ENCODE measurements at places on chromosomes 5 and 9. TPM values are rescaled to one million over a fixed set of nuclear protein-coding genes. Genes with fewer than 3 reads are reported as not detected.

Gene CER1
- total RNA-seq, result not detected

Gene TLE1
- total RNA-seq, result 0.37 TPM

Gene PFN3
- total RNA-seq, result not detected

Gene PCDHGB7
- total RNA-seq, result not detected

Gene CKMT2
- total RNA-seq, result not detected

Gene CDC25C
- total RNA-seq, result 19.0 TPM

Gene FABP6
- not detected for total RNA-seq

DNA sequence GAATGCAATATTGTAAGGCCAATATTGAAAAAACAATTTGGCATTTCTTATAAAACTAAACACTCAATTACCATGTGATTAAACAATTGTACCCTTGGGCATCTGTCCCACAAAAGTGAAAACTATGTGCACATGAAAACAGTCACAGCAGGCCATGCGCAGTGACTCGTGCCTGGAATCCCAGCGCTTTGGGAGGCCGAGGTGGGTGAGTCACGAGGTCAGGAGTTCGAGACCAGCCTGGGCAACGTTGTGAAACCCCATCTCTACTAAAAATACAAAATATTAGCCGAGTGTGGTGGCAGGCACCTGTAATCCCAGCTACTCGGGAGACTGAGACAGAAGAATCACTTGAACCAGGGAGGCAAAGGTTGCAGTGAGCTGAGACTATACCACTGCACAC is 343.7 kb downstream of the DMRTA1 start:
- H3K36me3 ChIP-seq, result no peaks in the 10 kb centered on the region
- no peak overlapping the region for H3K27ac ChIP-seq
- no peaks in the 10 kb centered on the region for H3K4me1 ChIP-seq

DNA sequence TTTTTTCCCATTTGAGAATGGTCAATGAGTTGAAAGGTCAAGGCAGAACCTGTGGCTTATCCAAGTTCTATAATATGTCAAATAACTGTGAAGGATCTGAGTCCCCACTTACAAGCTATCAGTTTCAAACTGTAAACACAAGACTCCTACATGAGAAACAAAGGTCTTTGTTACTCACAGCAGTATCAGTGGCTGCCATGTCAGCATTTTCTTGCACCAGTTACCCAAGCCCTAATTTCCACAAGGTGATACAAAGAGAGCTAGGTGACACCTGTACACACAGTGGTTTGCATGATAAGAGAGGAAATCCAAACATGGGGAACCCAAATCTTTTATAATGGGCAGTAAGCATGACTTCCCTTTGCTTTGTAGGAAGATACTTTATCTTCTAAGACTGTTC is 8.0 kb upstream of the UBQLN1 start:
- no peaks in the 10 kb centered on the region for H3K4me1 ChIP-seq
- no peak for DNase-seq
- H3K27me3 ChIP-seq, result no peaks in the 10 kb centered on the region
- no peak overlapping the region for H3K27ac ChIP-seq
- H3K36me3 ChIP-seq, result no peaks in the 10 kb centered on the region

DNA sequence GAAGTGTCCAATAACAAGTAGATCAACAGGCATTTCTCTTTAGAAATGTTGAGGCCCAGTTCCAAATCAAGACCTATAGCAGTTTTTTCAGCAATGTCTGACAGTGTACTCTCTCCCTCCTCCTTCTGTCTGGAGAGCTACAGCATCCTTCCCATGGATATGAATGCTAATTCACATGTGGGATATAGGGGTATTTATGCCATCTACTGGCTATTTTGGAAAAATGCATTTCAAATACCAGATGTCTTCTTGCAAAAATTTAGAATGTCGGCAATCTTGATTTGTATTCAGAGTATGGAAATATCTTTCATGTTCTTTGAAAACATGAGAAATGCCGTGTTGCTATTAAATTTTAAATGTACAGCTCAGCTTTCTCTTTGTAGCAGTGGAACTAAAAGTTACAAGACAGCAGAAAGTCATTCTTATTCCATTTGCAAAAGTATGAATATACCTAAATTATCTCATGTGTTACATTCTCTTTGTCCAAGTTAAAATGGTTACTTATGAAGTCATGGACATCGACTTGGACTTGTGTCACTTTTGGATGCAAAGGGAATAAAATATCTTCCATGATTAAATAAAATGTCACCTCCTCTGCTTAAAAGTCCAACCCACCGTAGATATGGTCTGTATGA is 647.8 kb downstream of the TAF11L14 start:
- no peak for DNase-seq
- no peaks in the 10 kb centered on the region for H3K36me3 ChIP-seq
- no peaks in the 10 kb centered on the region for H3K4me1 ChIP-seq
- no peaks in the 10 kb centered on the region for H3K27me3 ChIP-seq

- no peaks in the 10 kb centered on the region for H3K4me1 ChIP-seq
- DNase-seq, result no peak
- H3K27ac ChIP-seq, result no peak overlapping the region
Observed at GRCh38 chr5:163995206-163995605, 489.8 kb downstream of the MAT2B start.

DNA sequence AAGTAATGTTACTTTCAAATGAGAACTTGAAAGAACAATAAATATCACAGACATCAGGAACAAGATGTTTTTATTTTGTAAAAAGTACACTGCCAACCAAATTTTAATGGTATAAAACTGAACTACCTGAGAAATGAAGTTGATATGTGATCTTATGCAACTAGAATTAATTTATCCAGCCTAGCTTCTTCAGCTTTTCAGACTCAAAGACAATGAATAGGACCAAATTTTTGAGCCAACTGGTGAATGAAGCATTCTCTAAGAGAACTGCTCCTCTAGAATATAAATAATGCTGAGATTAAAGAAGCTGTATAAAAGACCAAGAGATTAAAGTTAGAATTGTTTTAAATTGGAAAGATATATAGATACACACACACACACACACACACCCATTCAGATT is 9.9 kb downstream of the CDC14B start:
- H3K27ac ChIP-seq, result no peak overlapping the region
- H3K4me3 ChIP-seq, result no peak overlapping the region
- no peaks in the 10 kb centered on the region for H3K4me1 ChIP-seq
- no peak for DNase-seq
- H3K27me3 ChIP-seq, result peaks cover 48% of the 10 kb centered on the region
- H3K36me3 ChIP-seq, result no peaks in the 10 kb centered on the region

- no peak overlapping the region for H3K27ac ChIP-seq
- peaks cover 3% of the 10 kb centered on the region for H3K4me1 ChIP-seq
- no peak overlapping the region for H3K4me3 ChIP-seq
- H3K27me3 ChIP-seq, result no peaks in the 10 kb centered on the region
- no peaks in the 10 kb centered on the region for H3K36me3 ChIP-seq
Observed at GRCh38 chr9:133949486-133950061, 42.5 kb downstream of the VAV2 start.

GRCh38 chr9:98558575-98558974 is 150.2 kb downstream of the GABBR2 start:
- no peaks in the 10 kb centered on the region for H3K36me3 ChIP-seq
- H3K4me1 ChIP-seq, result no peaks in the 10 kb centered on the region
- DNase-seq, result no peak
- no peak overlapping the region for H3K27ac ChIP-seq
- peaks cover 13% of the 10 kb centered on the region for H3K27me3 ChIP-seq

DNA sequence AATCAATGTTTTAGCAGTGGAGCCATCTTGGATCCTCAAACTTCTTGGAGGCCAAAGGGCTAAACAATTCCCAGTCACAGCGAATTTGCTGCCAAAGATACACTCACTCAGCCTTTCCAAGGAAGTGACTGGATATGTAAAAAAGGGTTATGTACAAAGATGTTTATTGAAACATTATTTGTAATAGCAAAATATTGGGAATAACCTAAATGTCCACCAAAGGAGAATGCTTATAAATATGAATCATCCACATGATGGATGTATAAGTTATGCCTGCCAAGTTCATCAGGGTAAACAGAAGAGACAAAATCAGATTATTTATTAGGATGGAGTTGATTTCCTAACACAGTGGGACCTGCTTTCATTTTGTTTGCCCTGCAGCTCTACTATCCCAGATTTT is 145.2 kb upstream of the ABCA1 start:
- H3K27me3 ChIP-seq, result no peaks in the 10 kb centered on the region
- H3K36me3 ChIP-seq, result no peaks in the 10 kb centered on the region
- no peaks in the 10 kb centered on the region for H3K4me1 ChIP-seq
- H3K27ac ChIP-seq, result no peak overlapping the region
- DNase-seq, result no peak

- H3K4me1 ChIP-seq, result no peaks in the 10 kb centered on the region
- no peak for DNase-seq
- peaks cover 2% of the 10 kb centered on the region for H3K36me3 ChIP-seq
- no peaks in the 10 kb centered on the region for H3K27me3 ChIP-seq
- no peak overlapping the region for H3K4me3 ChIP-seq
Observed at GRCh38 chr9:122332083-122332482, 38.7 kb upstream of the PTGS1 start.

- H3K27me3 ChIP-seq, result no peaks in the 10 kb centered on the region
- H3K36me3 ChIP-seq, result peaks cover 32% of the 10 kb centered on the region
- H3K4me1 ChIP-seq, result peaks cover 42% of the 10 kb centered on the region
- no peak for DNase-seq
- peak overlapping the region; percentile 94 for H3K27ac ChIP-seq
- H3K4me3 ChIP-seq, result peak overlapping the region; percentile 96
Observed at GRCh38 chr5:53109056-53109442, 508 bp downstream of the MOCS2 start.

GRCh38 chr5:65946198-65946745 is 19.9 kb downstream of the ERBIN start:
- H3K4me3 ChIP-seq, result no peak overlapping the region
- H3K27me3 ChIP-seq, result no peaks in the 10 kb centered on the region
- H3K36me3 ChIP-seq, result peaks cover 37% of the 10 kb centered on the region

GRCh38 chr5:99061299-99061698 is 132.5 kb upstream of the CHD1 start:
- no peaks in the 10 kb centered on the region for H3K36me3 ChIP-seq
- H3K27me3 ChIP-seq, result peaks cover 10% of the 10 kb centered on the region
- H3K27ac ChIP-seq, result no peak overlapping the region
- H3K4me1 ChIP-seq, result peaks cover 6% of the 10 kb centered on the region
- no peak for DNase-seq

GRCh38 chr5:98785244-98785643 is 11.8 kb downstream of the RGMB start:
- no peaks in the 10 kb centered on the region for H3K27me3 ChIP-seq
- no peaks in the 10 kb centered on the region for H3K4me1 ChIP-seq
- no peaks in the 10 kb centered on the region for H3K36me3 ChIP-seq
- DNase-seq, result no peak
- no peak overlapping the region for H3K4me3 ChIP-seq
- no peak overlapping the region for H3K27ac ChIP-seq

DNA sequence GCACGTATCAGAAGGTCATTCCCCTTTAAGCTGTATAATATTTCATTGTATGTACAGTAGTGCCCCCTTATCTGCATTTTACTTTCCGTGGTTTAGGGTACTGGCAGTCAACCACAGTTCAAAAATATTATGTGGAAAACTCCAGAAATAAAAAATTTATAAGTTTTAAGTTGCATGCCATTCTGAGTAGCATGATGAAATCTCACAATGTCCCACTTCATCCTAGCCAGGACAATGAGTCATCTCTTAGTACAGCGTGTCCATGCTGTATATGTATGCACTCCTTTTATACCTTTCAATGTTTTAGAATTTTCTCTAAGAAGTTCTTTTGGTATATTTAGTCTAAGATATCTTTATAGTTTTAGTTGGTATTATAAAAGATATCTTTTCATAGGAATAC is 115.0 kb upstream of the HAND1 start:
- no peak overlapping the region for H3K4me3 ChIP-seq
- no peak overlapping the region for H3K27ac ChIP-seq
- no peak for DNase-seq
- no peaks in the 10 kb centered on the region for H3K4me1 ChIP-seq
- peaks cover 8% of the 10 kb centered on the region for H3K27me3 ChIP-seq
- no peaks in the 10 kb centered on the region for H3K36me3 ChIP-seq

GRCh38 chr9:33517373-33517772 is 6.7 kb upstream of the ANKRD18B start:
- DNase-seq, result no peak
- H3K36me3 ChIP-seq, result no peaks in the 10 kb centered on the region
- no peak overlapping the region for H3K4me3 ChIP-seq
- H3K27ac ChIP-seq, result no peak overlapping the region
- peaks cover 32% of the 10 kb centered on the region for H3K27me3 ChIP-seq
- H3K4me1 ChIP-seq, result no peaks in the 10 kb centered on the region

GRCh38 chr9:840343-840742 is 1.2 kb upstream of the DMRT1 start:
- no peaks in the 10 kb centered on the region for H3K36me3 ChIP-seq
- H3K4me1 ChIP-seq, result peaks cover 6% of the 10 kb centered on the region
- no peak for DNase-seq
- no peak overlapping the region for H3K4me3 ChIP-seq
- H3K27me3 ChIP-seq, result peaks cover 43% of the 10 kb centered on the region
- H3K27ac ChIP-seq, result no peak overlapping the region

GRCh38 chr5:125491986-125492492 is 745.6 kb upstream of the ZNF608 start:
- no peaks in the 10 kb centered on the region for H3K4me1 ChIP-seq
- H3K27ac ChIP-seq, result no peak overlapping the region
- no peak overlapping the region for H3K4me3 ChIP-seq
- no peak for DNase-seq

DNA sequence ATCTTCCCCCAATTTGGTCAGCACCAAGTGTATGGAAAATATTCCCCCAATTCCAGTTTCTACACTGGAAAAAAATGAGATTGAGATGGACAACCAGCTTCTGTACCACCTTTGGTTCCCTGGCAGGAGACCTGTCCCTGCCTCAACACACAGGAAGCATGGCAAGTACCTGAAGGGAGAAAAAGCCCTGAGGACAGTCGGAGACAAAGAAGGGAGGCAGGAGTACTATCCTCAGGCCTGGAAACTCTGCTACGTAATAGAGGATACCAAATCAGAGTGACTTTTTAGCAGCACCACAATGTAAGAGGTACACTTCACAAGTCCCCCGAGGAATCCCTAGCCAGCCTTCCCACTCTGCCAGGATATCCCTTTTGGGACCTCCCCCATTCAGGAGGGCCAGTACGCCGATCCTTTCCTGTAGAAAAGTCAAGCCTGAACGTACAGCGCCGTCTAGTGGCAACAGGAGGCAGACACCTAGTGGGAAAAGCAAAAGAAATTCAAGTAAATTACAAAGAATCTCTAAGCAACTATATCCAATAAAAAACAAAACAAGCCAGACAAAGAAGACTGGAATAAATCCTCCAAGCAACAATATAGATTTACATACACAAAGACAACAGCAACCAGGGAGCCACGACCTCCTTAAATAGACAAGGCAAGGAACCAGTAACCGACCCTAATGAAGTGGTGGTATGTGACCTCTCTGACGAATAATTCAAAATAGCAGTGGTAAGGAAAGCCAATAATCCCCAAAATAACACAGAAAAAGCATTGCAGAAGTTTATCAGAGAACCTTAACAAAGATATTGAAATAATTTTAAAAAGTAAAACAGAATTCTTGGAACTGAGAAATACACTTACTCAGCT is 63.3 kb upstream of the SLCO6A1 start:
- DNase-seq, result peak; percentile 7
- no peaks in the 10 kb centered on the region for H3K4me1 ChIP-seq
- H3K4me3 ChIP-seq, result no peak overlapping the region

DNA sequence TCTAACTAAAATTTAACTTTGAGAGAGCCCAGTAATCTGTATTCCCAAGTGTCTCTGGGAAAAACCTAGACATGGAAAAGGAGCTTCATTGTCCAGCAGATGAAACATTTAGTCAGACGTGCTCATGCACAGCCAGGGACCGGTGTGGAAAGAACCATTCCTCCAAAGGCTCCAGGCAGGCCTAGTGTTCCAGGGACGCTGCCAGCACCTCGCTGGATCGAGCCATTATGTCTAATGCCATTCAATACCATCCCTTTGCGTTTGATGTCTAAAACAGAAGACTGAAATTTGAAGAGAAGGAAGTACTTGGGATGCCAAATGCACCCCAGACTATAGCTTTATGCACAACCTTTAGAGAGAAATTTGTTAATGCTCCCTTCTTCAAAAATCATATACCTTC is 1.4 kb upstream of the CHSY3 start:
- DNase-seq, result no peak
- peaks cover 2% of the 10 kb centered on the region for H3K36me3 ChIP-seq
- no peak overlapping the region for H3K4me3 ChIP-seq
- no peak overlapping the region for H3K27ac ChIP-seq
